ENCODE measurements at places on chromosomes 5 and 9. TPM values are rescaled to one million over a fixed set of nuclear protein-coding genes. Genes with fewer than 3 reads are reported as not detected.

DNA sequence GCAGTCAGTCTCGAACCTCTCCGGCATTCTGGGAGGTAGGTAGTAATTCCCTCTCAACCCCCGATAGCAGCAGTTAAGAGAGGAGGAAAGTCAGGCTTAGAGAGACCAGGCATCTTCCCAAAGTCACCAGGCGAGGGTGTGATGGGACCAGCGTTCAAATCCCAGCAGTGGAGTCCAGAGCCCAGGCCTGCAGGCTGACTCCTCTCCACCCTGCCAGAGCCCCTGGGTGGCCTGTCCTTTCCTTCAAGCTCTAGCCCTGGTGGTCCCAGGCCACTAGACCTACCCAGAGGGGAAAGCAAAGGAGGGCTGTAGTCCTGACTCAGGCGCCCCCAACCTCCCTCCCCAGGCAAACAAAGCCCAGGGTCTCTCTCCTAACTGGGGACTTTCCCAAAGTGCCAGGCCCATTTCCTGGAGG, 4.2 kb upstream of the NR5A1 start:
- no peak for DNase-seq

GRCh38 chr5:61330341-61330844, 1.7 kb upstream of the ZSWIM6 start:
- DNase-seq, result no peak

- no peak for DNase-seq
Measured at GRCh38 chr5:138900281-138900965, 25.3 kb upstream of the LRRTM2 start.

GRCh38 chr9:133735415-133735775, 2.8 kb downstream of the SARDH start:
- no peak for DNase-seq

DNA sequence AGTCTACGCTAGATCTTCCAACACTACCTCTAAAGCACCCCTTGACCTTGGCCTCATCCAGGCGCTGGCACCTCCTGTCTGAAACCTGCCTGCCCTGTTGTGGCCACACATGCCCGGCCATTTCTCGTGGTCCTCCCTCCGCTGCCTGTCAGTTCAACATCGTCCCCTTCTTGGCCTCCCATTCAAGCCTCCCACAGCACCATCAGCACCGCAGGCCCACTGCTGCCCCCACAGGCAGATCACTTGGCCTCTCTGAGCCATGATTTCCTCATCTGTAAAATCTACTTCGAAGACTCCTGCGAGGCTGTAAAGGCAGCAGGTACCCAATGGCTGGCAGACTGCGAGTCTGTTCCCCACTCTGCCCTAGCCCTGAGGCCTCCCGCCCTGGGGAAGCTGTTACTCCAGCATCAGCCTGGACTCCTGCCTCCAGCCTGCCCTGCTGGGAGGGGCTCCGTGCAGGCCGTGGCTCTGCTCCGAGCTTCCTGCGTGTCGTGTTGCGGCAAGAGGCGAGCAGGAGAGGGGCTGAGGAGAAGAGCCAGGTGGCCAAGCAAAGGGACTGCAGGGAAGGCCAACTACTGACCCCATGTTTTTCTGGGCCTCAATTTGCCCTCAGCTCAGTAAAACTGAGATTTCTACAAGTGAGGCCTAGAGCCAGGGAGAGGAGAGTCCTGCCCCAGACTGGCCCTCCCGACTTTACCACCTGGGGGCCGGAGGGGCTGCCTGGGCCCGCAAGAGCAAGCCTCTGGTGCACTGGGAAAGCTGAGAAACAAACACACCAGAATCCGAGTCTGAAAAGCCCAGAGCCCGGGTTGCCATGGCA, 70.5 kb upstream of the LRRTM2 start:
- DNase-seq, result no peak

The LOX gene
- 14.9 TPM for total RNA-seq
